Renal cortex interstitium (tissue), 15 donors: ENCODE measurements at places on chromosomes 7 and 10. TPM values are rescaled to one million over a fixed set of nuclear protein-coding genes. Genes with fewer than 3 reads are reported as not detected.

Gene ELFN1
- 10.0 TPM for polyA plus RNA-seq

Gene HPSE2
- polyA plus RNA-seq = 1.4 TPM

Gene CRTAC1
- polyA plus RNA-seq = 31.6 TPM

Gene ASB10
- polyA plus RNA-seq = not detected

Gene PTN
- 200 TPM for polyA plus RNA-seq

Gene TMEM184A
- polyA plus RNA-seq = 6.0 TPM

Gene SPAG6
- polyA plus RNA-seq = 0.78 TPM

Gene SRGN
- 20.1 TPM for polyA plus RNA-seq

Gene PAX4
- polyA plus RNA-seq = not detected
